ENCODE measurements at places on chromosomes 6 and 20.
A peak's percentile ranks its signal among the peaks of the same experiment; 100 is the strongest.

GRCh38 chr6:108799791-108800190, 48.4 kb upstream of the ARMC2 start:
- no peak for DNase-seq

DNA sequence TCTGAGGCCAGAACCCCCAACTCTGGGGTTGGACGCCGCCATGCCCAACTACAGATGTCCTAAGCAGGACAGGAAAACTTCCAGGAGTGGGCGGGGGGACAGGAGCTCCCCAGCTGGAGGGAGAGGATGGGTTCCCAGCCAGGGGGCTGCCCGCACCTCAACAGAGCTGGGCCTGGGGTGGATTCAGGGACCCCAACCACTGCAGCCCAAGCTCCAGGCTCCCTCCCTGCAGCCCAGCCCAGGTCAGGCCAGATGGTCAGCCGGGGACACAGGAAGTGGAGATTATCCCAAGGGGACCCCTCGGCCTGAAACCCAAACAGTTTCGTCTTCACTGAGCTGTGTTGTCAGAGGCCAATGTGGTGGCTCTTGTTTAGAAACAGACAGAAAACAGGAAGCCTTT, 9.4 kb downstream of the LAMA5 start:
- no peak for DNase-seq

- DNase-seq, result no peak
Measured at GRCh38 chr6:168559574-168560098, 118.7 kb downstream of the SMOC2 start.

DNA sequence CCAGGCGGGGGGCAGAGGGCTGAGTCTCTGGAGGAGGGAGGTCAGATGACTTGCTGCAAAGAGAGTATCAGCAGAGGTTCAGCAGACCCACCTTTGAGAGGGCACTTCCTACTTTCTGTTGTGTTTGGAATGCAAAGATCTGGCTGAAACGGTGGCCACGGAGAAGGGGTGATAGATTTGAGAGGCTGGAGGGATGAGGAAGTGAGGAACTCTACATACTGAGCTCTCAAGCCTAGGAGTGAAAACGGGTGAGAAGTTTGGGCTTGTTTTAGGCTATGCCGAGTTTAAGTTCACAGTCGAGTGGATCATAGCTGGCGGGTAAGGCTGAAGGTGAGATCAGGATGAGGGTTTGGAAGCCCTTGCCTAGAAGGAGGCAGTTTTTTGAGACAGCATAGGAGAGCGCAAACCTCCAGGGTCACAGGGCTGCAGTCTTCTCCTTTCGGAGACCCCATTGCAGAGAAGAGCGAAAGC, 477 bp upstream of the ITPA start:
- peak; percentile 14 for DNase-seq

- no peak for DNase-seq
Measured at GRCh38 chr6:97717086-97717485, 434.1 kb upstream of the MMS22L start.

- peak; percentile 17 for DNase-seq
Measured at GRCh38 chr6:40796260-40797221, 209.4 kb upstream of the LRFN2 start.

DNA sequence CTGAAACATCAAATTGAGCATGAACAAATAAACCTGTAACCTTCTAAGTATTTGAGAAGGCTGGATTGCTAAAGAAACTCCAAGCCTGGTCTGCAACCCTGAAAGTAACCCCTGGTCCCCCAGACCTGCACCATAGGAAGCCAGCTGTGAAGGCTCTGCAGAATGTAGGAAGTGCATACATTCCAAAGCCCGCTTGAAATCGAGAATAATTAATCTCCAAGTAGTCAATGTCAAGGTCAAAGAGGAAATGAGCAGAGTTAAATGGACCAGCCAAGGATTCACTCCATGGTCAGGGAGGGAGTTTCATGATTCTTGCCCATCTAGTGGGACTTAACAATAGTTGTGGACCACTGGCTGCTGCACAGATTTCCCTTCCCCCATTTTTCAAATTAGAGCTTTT, 107.6 kb upstream of the RNF24 start:
- no peak for DNase-seq

DNA sequence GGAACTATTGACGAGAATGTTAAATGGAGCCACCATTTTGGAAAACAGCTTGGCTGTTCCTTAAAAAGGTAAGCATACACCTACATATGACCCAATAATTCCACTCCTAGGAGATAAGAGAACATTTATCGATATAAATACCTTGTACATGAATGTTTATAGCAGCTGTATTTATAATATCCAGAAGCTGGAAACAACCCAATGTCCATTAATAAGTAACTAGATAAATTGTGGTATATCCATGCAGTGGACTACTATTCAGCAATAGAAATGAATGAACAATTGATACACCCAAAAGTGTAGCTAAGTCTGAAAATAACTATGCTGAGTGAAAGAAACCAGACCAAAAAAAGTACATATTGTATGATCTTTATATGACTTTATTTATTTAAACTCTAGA, 42.2 kb upstream of the ADIG start:
- no peak for DNase-seq

- DNase-seq, result peak; percentile 32
Measured at GRCh38 chr6:137286916-137287315, 67.7 kb upstream of the IFNGR1 start.

GRCh38 chr20:63951398-63952209, 4.6 kb downstream of the UCKL1 start:
- no peak for DNase-seq

DNA sequence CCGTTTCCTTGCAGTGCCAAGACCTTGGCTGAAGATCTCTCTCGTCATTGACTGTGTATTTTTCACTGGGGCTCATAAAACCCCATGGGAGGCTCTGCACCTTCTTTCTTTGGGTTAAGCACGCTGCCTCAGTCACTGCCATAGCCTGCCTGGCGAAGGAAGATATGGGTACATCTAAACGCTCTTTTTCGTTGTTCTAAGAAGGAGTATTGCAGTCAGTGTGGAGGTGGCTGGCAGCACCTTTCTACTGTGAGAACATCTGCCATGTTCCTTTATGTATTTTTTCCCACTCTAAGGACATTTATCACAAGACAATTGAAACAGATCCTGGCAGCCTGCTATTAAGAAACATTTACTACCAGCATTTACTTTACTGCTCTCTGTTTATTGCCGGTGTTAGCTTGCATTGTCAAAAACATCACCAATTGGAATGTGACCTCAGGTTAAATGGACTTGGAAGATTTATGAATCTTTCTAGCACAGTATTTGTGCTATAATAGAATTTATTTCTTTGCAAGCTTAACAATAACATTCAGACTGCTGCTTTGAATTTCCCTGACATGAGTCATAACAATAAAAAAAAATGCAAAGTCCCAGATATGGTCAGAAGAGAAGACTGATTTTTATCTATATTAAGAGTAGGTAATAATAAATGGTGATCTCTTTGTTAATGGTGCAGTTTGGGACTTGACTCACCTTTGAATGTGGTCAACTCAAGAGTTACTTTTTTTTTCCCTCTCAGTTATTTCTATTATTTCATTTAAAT, 62.2 kb upstream of the CLDN20 start:
- peak; percentile 94 for DNase-seq

DNA sequence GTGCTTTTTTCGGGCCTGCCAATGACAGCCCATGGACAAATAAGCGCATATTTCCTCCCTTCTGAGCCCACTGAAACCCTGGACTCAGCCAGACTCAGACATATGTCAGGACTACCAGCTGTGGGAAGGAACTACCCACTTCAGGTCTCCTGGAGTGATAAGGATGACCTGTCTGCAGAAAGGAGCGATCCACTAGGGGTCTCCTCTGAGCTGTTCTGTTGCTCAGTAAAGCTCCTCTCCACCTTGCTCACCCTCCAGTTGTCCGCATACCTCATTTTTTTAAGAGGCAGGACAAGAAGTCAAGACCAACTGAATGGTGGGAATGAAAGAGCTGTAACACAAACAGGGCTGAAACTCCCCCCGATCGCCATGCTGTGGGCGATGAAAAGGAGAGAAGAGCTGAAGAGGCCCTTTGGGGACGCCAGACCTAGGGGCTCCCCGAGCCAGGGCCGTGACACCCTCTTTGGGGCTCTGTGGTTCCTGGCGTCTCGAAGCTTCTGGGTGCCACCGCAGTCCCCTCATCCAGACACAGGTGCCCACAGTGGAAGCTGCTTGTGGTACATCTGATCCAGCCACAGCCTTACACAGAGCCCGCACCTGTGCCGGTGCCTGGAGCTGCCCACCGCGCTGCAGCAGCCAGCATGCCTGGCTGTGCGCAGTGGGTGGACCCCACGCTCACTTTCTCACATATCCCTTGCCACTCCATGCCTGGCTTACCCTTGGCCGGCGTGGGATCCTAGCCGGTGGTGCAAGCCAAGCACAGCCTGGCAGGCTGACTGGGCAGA, 68.8 kb downstream of the EYS start:
- DNase-seq, result no peak

DNA sequence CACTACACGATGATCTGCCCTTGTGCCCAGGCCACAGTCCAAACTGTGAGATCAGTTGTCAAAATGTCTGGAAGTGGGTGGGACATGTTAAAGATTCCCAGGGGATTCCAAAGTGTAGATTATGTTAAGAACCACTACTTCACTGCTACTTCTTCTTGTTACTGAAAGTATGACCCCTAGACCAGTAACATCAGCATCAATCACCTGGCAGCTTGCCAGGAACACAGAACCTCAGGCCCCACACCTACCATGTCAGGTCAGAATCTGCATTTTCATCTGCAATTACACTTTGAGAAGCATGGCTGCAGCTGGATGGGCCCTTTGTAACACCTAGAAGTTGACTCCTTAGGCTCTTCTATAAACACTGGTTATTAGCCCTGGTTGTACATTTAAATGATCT, 36.1 kb downstream of the RFPL4B start:
- no peak for DNase-seq

GRCh38 chr6:16414205-16414604, 175.8 kb downstream of the GMPR start:
- DNase-seq, result no peak

GRCh38 chr6:143529095-143529494, 17.6 kb upstream of the FUCA2 start:
- DNase-seq, result no peak

- DNase-seq, result no peak
Measured at GRCh38 chr20:37880726-37881591, 22.0 kb upstream of the VSTM2L start.

GRCh38 chr6:75345413-75345812, 60.8 kb upstream of the TMEM30A start:
- DNase-seq, result no peak

- DNase-seq, result no peak
Measured at GRCh38 chr6:145155873-145156782, 579.2 kb downstream of the EPM2A start.

GRCh38 chr6:167721291-167721690, 105.4 kb upstream of the AFDN start:
- DNase-seq, result no peak

- no peak for DNase-seq
Measured at GRCh38 chr6:72248621-72249020, 362.3 kb downstream of the RIMS1 start.

- no peak for DNase-seq
Measured at GRCh38 chr6:166508726-166509125, 77.8 kb downstream of the RAMACL start.

DNA sequence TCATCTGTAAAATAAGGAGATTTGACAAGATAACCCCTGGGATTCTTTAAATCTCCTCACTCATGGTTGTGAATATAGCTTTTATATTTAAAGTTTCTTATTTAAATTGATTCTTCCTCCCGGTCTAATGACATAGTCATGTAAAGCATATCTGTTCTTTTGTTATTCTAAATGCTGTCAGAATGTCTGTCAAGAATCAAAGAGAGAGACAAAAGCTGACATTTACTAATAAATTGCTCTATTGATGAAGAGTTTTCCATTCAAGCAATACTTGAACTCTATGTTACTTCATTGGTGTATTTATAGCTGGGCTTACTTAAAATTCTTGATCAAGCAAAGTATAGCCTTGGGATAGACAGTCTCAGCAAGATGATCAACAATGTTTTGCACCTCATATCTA, 865.8 kb downstream of the TBC1D32 start:
- DNase-seq, result no peak

DNA sequence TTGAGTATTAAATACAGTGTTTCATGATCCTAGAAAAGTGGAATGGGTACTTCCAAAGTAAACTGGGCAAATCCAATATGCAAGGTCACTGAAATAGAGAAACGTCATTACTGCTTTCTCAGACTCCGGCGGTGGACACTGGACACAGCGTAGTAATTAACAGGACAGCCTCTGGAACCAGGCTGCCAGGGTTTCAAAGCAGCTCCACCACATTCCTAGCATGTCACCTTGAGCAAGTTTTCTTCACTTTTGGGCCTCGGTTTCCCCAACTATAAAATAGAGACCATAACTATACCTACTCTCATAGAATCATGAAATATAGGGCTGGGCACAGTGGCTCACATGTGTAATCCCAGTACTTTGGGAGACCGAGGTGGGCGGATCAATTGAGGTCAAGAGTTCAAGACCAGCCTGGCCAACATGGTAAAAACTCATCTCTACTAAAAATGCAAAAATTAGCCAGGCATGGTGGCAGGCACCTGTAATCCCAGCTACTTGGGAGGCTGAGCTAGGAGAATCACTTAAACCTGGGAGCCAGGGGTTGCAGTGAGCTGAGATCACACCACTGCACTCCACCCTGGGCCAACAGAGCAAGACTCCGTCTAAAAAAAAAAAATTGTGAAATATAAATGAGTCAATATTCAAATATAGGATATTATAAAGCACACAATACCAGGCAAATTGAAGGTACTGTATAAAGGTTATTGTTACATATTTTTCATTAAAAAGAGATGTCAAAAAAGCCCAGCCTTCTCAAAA, 24.9 kb downstream of the ARHGAP18 start:
- no peak for DNase-seq

- DNase-seq, result peak; percentile 34
Measured at GRCh38 chr6:142605922-142606485, 304.2 kb downstream of the ADGRG6 start.

- peak; percentile 39 for DNase-seq
Measured at GRCh38 chr20:219290-220115, 7.6 kb upstream of the DEFB129 start.

DNA sequence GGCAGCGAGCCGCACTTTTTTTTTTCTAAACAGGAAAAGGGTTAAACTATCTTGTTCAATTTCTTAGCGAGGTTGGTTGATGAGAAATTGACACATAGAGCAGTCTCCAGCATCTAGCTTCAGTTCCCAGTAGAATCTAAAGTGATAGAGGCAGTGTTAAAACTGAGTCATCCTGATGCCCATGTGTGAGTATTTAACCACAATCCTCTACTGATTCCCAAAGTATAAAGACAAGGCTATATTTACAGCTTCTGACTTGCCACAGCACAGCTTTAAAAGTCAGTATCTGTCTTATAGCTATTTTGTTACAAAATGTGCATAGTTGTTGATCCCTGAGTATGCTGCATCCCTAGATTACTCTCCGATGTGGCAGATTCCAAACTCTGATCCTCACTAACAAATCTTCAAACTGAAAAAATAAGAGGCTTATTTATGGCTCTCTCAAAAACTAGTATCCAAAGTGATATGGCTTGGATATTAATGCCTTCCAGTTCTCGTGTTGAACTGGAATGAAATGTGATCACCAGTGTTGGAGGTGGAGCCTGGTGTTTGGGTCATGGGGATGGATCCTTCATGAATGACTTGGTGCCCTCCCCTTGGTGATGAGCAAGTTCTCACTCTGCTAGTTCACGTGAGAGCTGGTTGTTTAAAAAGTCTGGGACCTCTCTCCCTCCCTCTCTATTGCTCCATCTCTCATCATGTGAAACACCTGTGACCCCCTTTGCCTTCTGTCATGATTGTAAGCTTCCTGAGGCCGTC, 13.1 kb upstream of the POPDC3 start:
- DNase-seq, result peak; percentile 62
